ENCODE measurements at places on chromosomes 11 and 22.

- DNase-seq, result no peak
Observed at GRCh38 chr22:50217543-50218152, 16.8 kb downstream of the SELENOO start.

- no peak for DNase-seq
Observed at GRCh38 chr11:80733790-80734189, 1293.0 kb upstream of the TENM4 start.

GRCh38 chr11:87374038-87374807 is 336.5 kb downstream of the TMEM135 start:
- DNase-seq, result no peak

DNA sequence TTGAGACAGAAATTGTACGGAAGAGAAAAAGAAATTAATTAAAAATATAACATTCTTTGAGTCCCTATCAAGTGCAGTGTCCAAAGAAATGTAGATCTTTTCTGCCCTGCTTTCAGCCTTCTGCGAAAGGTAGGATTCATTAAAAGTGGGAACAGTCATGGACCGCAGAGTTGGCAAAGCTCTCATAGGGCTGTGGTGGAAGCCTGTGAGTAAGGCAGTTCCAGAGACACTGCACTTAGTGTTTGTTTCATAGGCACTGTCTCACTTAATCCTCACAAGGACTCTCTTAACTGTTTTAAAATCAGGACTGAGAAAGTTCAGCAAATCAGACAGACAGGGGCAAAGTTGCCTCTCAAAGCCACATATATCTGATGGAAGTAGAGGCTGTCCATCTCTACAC is 5.5 kb downstream of the MRGPRX2 start:
- DNase-seq, result no peak

- no peak for DNase-seq
Observed at GRCh38 chr11:100969008-100969407, 160.6 kb downstream of the PGR start.

GRCh38 chr11:85845124-85845631 is 10.0 kb upstream of the CCDC83 start:
- no peak for DNase-seq

DNA sequence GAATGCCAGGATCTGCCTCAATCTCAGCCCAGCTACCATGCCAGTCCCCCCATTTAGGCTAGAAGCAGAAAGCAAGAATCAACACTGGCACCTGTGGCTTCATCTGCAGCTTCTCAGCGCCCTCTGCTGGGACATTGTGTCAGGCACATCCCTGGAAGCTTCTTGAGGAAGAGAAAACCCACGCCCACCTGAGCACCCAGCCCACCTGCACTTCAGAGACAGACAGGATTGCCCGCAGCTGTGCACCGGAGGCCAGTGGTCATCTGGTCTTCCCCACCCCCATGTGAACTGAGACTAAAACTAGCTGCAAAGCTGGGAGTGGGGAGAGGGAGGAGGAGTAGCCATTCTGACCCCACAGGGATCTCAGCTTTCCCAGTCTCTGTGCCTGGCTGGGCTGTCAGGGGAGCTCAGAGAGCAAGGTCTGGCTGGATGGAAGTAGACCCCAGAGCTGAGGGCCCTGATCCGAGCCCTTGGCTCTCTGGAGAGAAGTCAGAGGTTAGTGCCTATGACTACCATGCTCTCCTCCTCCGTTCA is 66.8 kb downstream of the FEZ1 start:
- DNase-seq, result peak; percentile 8

DNA sequence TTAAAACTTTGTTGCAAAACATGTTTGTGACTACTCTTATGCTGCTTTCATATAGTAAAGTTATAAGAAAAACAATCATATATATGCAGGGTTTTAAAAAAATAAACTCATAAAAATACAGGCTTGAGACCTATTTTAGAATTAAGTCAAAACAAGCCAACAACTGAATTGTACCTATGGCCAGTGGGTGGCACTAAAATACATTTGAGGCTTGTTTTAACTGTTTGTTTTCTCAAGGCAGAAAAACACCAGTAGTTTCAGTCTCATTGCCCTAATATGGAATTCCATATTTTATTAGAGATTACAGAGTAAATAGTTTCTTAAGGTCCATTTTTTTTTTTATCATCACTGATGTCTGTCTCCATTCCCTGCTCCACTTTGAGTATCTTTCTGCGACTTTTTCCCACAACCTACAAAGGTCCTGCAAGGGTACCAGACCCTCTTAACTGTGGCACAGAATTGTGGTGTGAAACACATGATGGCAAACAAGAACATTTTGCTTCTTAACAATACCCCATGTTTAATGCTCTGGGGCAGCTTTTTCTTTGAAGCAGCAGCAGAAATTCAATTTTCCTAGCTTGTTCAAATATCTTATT is 8.5 kb upstream of the CCDC89 start:
- no peak for DNase-seq

DNA sequence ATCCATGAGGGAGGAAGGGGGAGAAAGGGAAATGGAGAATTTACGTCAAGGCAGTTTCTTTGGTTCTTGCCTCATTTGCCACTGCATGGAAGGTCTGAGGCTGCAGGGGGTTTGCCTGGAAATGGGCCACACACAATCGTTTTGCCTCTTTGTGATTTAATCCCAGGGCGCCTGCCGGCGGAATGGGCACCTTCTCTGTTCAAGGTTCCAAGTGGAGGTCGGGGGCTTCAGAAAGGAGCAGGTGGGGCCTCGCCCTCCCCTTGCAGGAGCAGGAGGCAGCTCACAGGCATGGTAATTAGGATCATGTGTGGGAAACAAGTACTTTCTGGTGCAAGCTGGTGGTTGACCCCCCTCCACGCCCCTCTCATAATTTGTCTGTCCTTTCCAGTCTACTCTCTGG is 29.9 kb downstream of the MPPED1 start:
- DNase-seq, result no peak
